ENCODE measurements at places on chromosomes 11 and 22. TPM values are rescaled to one million over a fixed set of nuclear protein-coding genes. Genes with fewer than 3 reads are reported as not detected.

GRCh38 chr11:12224537-12224893 is 114.1 kb downstream of the MICAL2 start:
- peak overlapping the region; percentile 28 for H3K27ac ChIP-seq
- peaks cover 15% of the 10 kb centered on the region for H3K4me1 ChIP-seq
- H3K27me3 ChIP-seq: no peaks in the 10 kb centered on the region
- H3K4me3 ChIP-seq: no peak overlapping the region
- no peak for DNase-seq
- no peaks in the 10 kb centered on the region for H3K36me3 ChIP-seq

- no peaks in the 10 kb centered on the region for H3K36me3 ChIP-seq
- peaks cover 11% of the 10 kb centered on the region for H3K27me3 ChIP-seq
- no peak overlapping the region for H3K27ac ChIP-seq
- no peak for DNase-seq
- no peak overlapping the region for H3K4me3 ChIP-seq
- H3K4me1 ChIP-seq: peaks cover 3% of the 10 kb centered on the region
Measured at GRCh38 chr22:39628563-39629080, 58.1 kb downstream of the CACNA1I start.

- H3K4me1 ChIP-seq: peaks cover 6% of the 10 kb centered on the region
- peak overlapping the region; percentile 61 for H3K27ac ChIP-seq
- H3K36me3 ChIP-seq: no peaks in the 10 kb centered on the region
- no peak for DNase-seq
Measured at GRCh38 chr11:58524232-58525036, 16.5 kb upstream of the OR5B21 start.

GRCh38 chr22:23107487-23108248 is 34.1 kb downstream of the RSPH14 start:
- peaks cover 5% of the 10 kb centered on the region for H3K4me1 ChIP-seq
- no peaks in the 10 kb centered on the region for H3K27me3 ChIP-seq
- no peaks in the 10 kb centered on the region for H3K36me3 ChIP-seq
- H3K27ac ChIP-seq: no peak overlapping the region
- no peak overlapping the region for H3K4me3 ChIP-seq
- DNase-seq: no peak

The POLR2F gene
- total RNA-seq: 70.0 TPM

The CREB3L1 gene
- 36.3 TPM for total RNA-seq
